Thyroid gland (tissue), 4 donors: ENCODE measurements at places on chromosomes 5 and 9. TPM values are rescaled to one million over a fixed set of nuclear protein-coding genes. Genes with fewer than 3 reads are reported as not detected.

DNA sequence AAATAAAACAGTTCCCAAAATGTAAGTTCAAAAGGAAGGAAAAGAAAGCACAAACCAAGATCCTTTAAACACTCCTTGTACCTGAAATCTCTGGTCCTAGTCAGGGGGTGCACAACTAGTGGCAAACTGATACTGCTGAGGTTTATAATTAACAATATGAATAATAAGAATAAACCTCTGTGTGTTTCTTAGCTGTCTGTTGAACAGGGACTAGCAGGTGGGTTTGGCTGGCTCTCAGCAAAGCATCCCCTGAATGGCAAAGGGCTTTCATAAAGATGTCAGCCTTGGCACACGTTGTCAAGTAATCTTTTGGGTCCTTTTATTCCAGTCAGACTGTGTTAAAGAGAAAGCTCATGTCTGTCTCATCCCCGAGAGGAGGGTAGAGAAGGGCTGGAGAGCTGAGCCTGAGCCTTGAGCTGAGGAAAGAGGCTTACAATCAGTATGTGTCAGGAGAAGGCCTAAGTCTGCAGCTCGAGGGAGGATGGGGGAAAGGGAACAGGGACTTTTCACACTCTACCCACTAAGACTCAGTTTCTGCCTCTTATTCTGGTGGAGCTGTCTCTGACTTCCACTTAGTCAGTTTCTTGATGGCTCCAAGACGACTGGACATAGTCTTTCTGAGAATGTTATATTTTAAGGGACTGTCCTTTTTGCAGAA is 123.0 kb downstream of the GALNT10 start:
- peak overlapping the region; percentile 55 for H3K27ac ChIP-seq
- no peaks in the 10 kb centered on the region for H3K36me3 ChIP-seq
- no peak overlapping the region for H3K4me3 ChIP-seq
- peaks cover 21% of the 10 kb centered on the region for H3K4me1 ChIP-seq
- no peaks in the 10 kb centered on the region for H3K27me3 ChIP-seq

DNA sequence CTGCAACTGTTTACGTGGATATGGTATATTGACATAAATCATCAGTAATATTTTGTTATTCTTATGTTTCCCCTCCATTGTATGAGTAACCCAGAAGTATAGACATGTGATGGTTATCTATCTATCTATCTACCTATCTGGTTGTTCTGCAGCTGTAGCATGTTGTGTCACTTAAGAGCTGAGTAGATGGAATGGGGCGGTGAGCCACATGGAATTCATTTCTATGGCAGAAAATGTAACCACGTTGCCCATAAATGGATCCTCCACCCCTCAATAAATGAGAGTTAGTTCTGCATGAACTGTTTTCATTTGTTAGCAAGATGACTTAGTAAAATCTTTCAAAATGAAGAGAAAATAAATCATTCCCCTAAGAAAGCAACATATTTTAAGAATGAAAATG is 553.2 kb downstream of the MAT2B start:
- H3K4me1 ChIP-seq: no peaks in the 10 kb centered on the region
- H3K36me3 ChIP-seq: no peaks in the 10 kb centered on the region
- no peak for DNase-seq
- no peak overlapping the region for H3K4me3 ChIP-seq

ENDOG gene
- 74.6 TPM for total RNA-seq

- no peak for DNase-seq
- H3K4me3 ChIP-seq: no peak overlapping the region
- H3K27ac ChIP-seq: peak overlapping the region; percentile 36
- H3K27me3 ChIP-seq: no peaks in the 10 kb centered on the region
- no peaks in the 10 kb centered on the region for H3K36me3 ChIP-seq
These were observed 13.2 kb downstream of the ENG start for GRCh38 chr9:127841087-127841835.

ARID3C gene
- not detected for total RNA-seq

DNA sequence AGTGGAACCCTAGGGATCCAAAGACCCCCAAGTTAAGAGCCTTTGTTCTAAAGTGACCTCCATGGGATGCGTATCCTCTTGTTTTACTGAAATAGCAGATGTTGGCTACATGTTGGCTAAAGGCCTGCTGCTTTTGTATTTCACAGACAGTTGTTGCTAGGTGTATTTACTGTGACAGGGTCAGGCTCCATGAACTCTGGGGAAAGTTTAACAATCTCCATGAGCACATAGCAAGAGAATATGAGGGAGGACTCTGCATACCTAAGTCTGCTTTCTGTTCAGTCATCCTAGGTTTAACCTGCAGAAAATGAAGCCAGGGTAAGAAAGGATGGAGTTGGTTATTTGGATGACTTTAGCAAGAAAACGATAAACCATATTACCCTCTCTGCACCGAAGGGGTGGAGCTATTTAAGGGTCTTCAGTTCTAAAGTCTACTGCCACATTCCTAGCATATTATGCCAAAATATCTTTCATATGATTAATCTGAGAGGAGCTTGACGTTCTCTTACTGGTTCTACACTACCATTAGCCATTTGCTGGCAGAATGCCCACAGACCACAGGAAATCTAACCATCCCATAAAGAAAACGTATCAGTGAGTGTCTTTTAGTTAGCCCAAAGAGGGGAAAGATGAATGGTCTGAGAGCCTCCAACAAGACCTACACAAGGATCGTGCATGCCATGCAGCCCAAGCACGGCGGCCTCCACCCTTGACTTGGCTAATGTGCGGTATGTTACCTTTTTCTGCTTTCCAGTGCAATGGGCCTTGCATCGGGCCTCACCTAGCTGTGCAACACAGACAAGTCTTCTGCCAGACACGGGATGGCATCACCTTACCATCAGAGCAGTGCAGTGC is 127.8 kb downstream of the SAXO1 start:
- H3K4me3 ChIP-seq: no peak overlapping the region
- H3K27me3 ChIP-seq: no peaks in the 10 kb centered on the region
- no peak overlapping the region for H3K27ac ChIP-seq
- H3K36me3 ChIP-seq: no peaks in the 10 kb centered on the region
- no peak for DNase-seq
- no peaks in the 10 kb centered on the region for H3K4me1 ChIP-seq

ARL14EPL gene
- total RNA-seq: not detected

ESM1 gene
- 2.3 TPM for total RNA-seq

DIPK1B gene
- 19.4 TPM for total RNA-seq

CD72 gene
- total RNA-seq: 5.8 TPM

NMUR2 gene
- total RNA-seq: 0.59 TPM

MCTP1 gene
- 5.7 TPM for total RNA-seq

SPINK6 gene
- total RNA-seq: not detected

MTX3 gene
- total RNA-seq: 34.0 TPM

PCDHGA7 gene
- 7.0 TPM for total RNA-seq

DNA sequence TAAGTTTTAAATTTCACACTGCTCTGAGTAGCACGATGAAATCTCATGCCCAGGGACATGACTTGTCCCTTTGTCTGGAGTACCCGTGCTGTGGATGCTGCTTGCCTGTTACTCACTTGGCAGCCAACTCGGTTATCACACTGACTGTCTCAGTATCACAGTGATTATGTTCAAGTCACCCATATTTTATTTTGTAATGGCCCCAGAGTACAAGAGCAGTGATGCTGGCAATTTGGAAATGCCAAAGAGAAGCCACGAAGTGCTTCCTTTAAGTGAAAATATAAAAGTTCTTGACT is 22.8 kb upstream of the SCGB3A2 start:
- H3K4me1 ChIP-seq: no peaks in the 10 kb centered on the region
- H3K27me3 ChIP-seq: no peaks in the 10 kb centered on the region
- DNase-seq: no peak
- no peaks in the 10 kb centered on the region for H3K36me3 ChIP-seq

GFI1B gene
- total RNA-seq: not detected

HAPLN1 gene
- not detected for total RNA-seq

GRCh38 chr9:8366161-8366926 is 566.8 kb upstream of the DMAC1 start:
- H3K36me3 ChIP-seq: no peaks in the 10 kb centered on the region
- no peaks in the 10 kb centered on the region for H3K4me1 ChIP-seq
- no peak overlapping the region for H3K4me3 ChIP-seq

DNA sequence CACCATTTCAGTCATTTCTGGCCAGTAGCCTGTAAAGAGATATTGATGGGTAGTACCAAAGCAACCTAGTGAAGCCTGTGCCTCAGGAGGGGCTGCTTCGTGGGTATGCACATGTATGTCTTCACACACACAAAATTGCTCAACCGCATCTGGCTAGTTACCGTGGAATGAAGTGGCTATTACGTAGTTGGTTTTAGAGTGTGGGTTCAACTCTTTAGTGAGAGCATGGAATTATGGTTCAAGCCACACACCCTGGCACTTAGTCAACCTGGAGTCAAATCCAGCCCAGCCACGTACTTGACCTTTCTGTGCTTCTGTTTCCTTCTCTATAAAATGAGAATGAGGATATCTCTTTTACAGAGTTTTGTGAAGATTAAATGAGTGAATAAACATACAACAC is 174.9 kb downstream of the TTC39B start:
- no peak for DNase-seq
- H3K4me3 ChIP-seq: no peak overlapping the region
- H3K27me3 ChIP-seq: no peaks in the 10 kb centered on the region
- peaks cover 11% of the 10 kb centered on the region for H3K4me1 ChIP-seq
- no peaks in the 10 kb centered on the region for H3K36me3 ChIP-seq

PCA3 gene
- not detected for total RNA-seq

- peaks cover 32% of the 10 kb centered on the region for H3K4me1 ChIP-seq
- no peaks in the 10 kb centered on the region for H3K36me3 ChIP-seq
These were observed 49.9 kb downstream of the ZFAND5 start for GRCh38 chr9:72315089-72315509.

DNA sequence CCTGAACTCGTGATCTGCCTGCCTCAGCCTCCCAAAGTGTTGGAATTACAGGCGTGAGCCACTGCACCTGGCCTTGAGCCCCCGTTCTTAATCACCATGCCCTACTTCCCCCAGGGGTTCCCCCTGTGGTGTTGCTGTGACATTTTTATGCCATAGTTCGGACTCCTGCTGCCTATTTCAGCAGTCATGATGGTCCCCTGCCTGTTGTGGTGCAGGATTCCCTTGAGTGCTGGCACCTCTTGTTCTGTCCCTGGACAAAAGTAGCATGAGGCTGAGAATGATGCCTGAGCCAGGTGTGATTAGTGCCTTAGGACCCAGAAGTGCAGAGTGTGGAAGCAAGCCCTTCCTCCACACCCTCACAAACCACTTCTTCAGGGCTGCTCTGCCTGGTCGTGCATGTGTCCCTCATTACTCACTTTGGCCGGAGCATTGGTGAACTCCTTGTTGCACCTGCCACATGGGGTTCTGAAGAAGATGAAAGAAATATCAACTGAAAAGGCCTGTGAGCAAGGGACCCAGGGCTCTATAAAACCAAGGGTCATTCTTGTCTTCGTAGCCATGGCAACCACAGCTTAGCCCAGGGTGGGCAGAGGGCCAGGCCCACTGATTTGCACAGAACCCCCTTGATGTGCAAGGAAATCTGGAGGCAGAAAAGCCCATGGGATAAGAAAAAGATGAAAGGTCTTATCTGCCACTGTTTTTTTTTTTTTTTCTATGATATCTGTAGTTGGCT is 228.0 kb downstream of the NTRK2 start:
- H3K4me1 ChIP-seq: peaks cover 16% of the 10 kb centered on the region
- no peak overlapping the region for H3K4me3 ChIP-seq
- no peak for DNase-seq
- H3K27me3 ChIP-seq: no peaks in the 10 kb centered on the region
- H3K36me3 ChIP-seq: no peaks in the 10 kb centered on the region
- peak overlapping the region; percentile 54 for H3K27ac ChIP-seq

NR4A3 gene
- 4.8 TPM for total RNA-seq

- no peak for DNase-seq
- no peaks in the 10 kb centered on the region for H3K4me1 ChIP-seq
- H3K27me3 ChIP-seq: no peaks in the 10 kb centered on the region
- H3K4me3 ChIP-seq: no peak overlapping the region
- no peaks in the 10 kb centered on the region for H3K36me3 ChIP-seq
These were observed 158.9 kb downstream of the FAM174A start for GRCh38 chr5:100694100-100694499.

GRCh38 chr9:133691626-133692363 is 46.4 kb downstream of the SARDH start:
- H3K27ac ChIP-seq: no peak overlapping the region
- no peak for DNase-seq
- no peak overlapping the region for H3K4me3 ChIP-seq
- no peaks in the 10 kb centered on the region for H3K36me3 ChIP-seq
- no peaks in the 10 kb centered on the region for H3K27me3 ChIP-seq
- no peaks in the 10 kb centered on the region for H3K4me1 ChIP-seq

- H3K4me3 ChIP-seq: no peak overlapping the region
- DNase-seq: no peak
- H3K4me1 ChIP-seq: peaks cover 22% of the 10 kb centered on the region
- H3K27me3 ChIP-seq: no peaks in the 10 kb centered on the region
- no peak overlapping the region for H3K27ac ChIP-seq
These were observed 108.5 kb downstream of the NR6A1 start for GRCh38 chr9:124662561-124662960.

GRCh38 chr5:45533663-45534062 is 162.5 kb downstream of the HCN1 start:
- no peaks in the 10 kb centered on the region for H3K27me3 ChIP-seq
- no peak overlapping the region for H3K4me3 ChIP-seq
- DNase-seq: no peak
- H3K27ac ChIP-seq: no peak overlapping the region
- no peaks in the 10 kb centered on the region for H3K4me1 ChIP-seq

DNA sequence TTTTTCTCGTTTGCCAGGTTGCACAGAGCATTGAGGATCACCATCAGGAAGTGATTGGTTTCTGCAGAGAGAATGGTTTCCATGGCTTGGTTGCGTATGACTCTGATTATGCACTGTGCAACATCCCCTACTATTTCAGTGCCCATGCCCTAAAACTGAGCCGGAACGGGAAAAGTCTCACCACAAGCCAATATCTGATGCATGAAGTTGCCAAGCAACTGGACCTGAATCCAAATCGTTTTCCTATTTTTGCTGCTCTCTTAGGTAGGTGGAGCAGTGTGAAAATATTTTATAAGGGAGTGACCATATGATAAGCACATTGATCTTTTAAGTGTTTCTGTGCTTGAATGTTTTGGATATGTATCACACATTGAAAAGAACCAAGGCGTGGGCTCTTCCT is 17.7 kb upstream of the FAM120AOS start:
- no peaks in the 10 kb centered on the region for H3K27me3 ChIP-seq
- H3K36me3 ChIP-seq: no peaks in the 10 kb centered on the region
- H3K4me3 ChIP-seq: no peak overlapping the region
- DNase-seq: no peak

AHRR gene
- 2.1 TPM for total RNA-seq

- no peak overlapping the region for H3K4me3 ChIP-seq
- H3K27me3 ChIP-seq: no peaks in the 10 kb centered on the region
- no peak overlapping the region for H3K27ac ChIP-seq
- H3K4me1 ChIP-seq: peaks cover 9% of the 10 kb centered on the region
These were observed 158.2 kb downstream of the SPOCK1 start for GRCh38 chr5:137340881-137341280.

DAB2IP gene
- total RNA-seq: 47.1 TPM

RAB3C gene
- under 0.01 TPM for total RNA-seq

GRCh38 chr9:79968533-79968932 is 396.8 kb downstream of the TLE4 start:
- H3K27me3 ChIP-seq: no peaks in the 10 kb centered on the region
- no peak overlapping the region for H3K27ac ChIP-seq
- no peak overlapping the region for H3K4me3 ChIP-seq
- no peaks in the 10 kb centered on the region for H3K4me1 ChIP-seq

GRCh38 chr5:32602906-32603305 is 17.5 kb downstream of the SUB1 start:
- H3K36me3 ChIP-seq: peaks cover 9% of the 10 kb centered on the region
- H3K4me1 ChIP-seq: peaks cover 14% of the 10 kb centered on the region
- no peaks in the 10 kb centered on the region for H3K27me3 ChIP-seq
- DNase-seq: no peak

C5orf58 gene
- total RNA-seq: not detected
